ENCODE measurements at places on chromosomes 5 and 9.

DNA sequence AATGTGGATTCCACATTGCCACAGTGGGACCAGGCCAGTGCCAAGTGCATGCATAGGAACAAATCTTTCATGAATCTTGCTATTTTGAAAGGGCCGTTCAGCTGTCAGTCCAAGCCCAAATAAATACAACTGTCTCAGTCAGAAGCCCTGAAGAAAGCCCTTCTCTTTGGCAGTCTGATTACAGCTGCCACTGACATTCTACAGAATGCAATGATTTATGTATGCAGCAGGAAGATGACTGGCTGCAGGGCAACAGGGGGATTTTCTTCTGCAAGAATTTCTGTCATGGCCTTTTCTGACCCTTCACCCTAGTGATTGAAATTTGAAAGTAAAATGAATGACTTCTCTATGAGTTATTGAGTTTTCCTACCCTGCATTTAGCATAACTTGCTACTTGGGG is 86.7 kb upstream of the FER start:
- no peak for DNase-seq

DNA sequence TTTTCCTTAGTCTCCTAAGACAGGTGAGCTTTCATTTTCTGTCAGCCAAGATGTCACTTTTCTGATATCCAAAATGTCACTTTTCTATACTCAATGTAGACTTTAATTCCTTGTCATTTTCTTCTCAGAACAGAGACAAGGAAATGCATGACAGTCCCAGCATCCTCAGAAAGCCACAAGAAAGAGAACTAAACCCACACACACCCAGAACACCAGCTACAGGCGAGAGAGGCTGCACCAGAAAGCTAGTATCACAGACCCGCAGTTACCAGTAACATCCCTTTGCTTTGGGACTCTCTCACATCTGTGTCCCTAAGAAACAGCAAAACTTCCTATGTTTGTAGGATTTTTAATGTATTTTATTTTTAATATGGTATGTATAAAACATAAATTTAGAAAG is 17.1 kb downstream of the TRMO start:
- no peak for DNase-seq

- peak; percentile 73 for DNase-seq
Observed at GRCh38 chr9:117073539-117074341, 341.1 kb downstream of the ASTN2 start.

GRCh38 chr9:1875251-1875851 is 139.8 kb upstream of the SMARCA2 start:
- DNase-seq: no peak

GRCh38 chr5:13919087-13919486 is 25.4 kb downstream of the DNAH5 start:
- no peak for DNase-seq

DNA sequence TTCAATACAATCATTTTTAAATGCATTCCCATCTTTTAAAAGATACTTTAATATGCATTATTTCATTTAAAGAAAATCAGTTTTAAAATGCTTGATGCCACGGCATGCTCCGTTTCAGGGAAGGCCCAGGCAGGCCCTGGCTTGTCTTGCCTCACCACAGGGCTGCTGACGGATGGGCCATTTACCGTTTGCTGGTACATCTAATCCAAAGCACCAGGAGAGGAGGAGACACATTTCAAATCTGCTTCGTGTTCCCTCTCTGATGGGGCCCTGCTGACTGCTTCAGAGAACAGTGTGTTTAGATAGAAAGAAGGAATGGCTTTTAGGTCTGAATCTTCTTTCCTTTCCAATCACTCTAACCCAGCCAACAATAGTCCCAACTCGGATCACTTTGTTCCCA is 185.2 kb downstream of the DCP2 start:
- DNase-seq: no peak

GRCh38 chr9:71816916-71817451 is 48.7 kb upstream of the CEMIP2 start:
- DNase-seq: no peak

GRCh38 chr5:95081500-95081960 is 203.4 kb downstream of the MCTP1 start:
- peak; percentile 16 for DNase-seq

- DNase-seq: no peak
Observed at GRCh38 chr9:121637713-121638220, 13.7 kb upstream of the DAB2IP start.
